ENCODE measurements at places on chromosomes 16 and 17.

DNA sequence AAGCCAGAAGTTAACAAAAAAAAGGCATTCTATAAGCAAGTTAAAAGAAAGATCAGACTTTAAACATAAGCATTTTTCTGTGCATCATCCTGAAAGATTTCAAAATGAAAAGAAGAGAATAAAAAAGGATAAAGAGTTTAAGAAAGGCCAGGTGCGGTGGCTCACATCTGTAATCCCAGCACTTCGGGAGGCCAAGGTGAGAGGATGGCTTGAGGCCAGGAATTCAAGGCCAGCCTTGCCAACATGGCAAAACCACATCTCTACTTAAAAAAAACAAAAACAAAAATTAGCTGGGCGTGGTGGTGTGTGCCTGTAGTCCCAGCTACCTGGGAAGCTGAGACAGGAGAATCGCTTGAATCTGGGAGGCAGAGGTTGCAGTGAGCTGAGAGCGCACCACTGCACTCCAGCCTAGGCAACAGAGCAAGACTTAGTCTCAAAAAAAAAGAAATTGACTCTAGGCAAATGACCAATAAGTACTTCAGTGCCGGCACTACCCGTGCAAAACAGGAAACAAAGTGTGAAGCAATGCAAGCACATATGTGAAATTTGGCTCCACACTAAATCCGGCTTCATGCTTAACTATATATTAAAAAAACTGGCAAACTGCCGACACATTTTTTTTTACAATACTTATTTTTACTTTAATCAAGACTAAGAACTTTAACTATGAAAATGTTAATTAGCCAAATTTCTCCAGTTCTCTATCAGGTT lies 83.2 kb upstream of the C17orf78 start:
- DNase-seq: no peak
- no peak overlapping the region for H3K27ac ChIP-seq
- H3K4me1 ChIP-seq: peaks cover 3% of the 10 kb centered on the region
- no peaks in the 10 kb centered on the region for H3K36me3 ChIP-seq
- H3K4me3 ChIP-seq: no peak overlapping the region

- no peaks in the 10 kb centered on the region for H3K36me3 ChIP-seq
- no peaks in the 10 kb centered on the region for H3K27me3 ChIP-seq
- H3K4me1 ChIP-seq: no peaks in the 10 kb centered on the region
- no peak overlapping the region for H3K27ac ChIP-seq
- H3K4me3 ChIP-seq: no peak overlapping the region
Observed at GRCh38 chr16:24318680-24319079, 62.5 kb downstream of the CACNG3 start.

DNA sequence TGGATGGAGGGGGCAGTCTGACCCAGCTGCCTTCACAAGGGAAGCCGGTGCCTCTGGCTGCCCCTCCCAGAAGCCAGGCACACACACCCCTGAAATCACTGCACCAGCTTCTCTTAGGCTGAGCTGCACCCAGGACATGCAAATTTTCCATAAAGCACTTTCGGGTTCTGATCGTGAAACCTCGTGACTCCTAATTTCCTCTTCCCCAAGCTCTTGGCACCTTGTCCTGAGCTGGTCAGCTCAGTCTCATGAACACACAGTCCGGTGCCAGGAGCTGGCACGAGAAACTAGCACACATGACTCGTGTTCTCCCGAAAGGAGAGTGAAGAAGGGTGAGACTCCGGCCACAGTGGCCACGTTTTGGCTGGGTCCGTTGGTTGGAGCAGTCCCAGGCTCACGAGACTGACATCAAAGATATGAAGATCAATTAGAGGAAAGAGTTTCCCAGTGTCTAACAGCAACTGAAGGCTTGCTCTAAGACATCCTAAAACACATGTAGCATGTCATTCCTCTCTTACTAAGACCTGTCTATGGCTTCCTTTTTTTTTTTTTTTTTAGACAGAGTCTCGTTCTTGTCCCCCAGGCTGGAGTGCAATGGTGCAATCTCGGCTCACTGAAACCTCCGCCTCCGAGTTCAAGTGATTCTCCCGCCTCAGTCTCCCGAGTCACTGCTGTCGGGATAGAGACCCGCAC lies 9.2 kb upstream of the ABR start:
- peaks cover 6% of the 10 kb centered on the region for H3K4me1 ChIP-seq
- H3K27me3 ChIP-seq: peaks cover 26% of the 10 kb centered on the region
- DNase-seq: peak; percentile 27
- no peak overlapping the region for H3K27ac ChIP-seq

DNA sequence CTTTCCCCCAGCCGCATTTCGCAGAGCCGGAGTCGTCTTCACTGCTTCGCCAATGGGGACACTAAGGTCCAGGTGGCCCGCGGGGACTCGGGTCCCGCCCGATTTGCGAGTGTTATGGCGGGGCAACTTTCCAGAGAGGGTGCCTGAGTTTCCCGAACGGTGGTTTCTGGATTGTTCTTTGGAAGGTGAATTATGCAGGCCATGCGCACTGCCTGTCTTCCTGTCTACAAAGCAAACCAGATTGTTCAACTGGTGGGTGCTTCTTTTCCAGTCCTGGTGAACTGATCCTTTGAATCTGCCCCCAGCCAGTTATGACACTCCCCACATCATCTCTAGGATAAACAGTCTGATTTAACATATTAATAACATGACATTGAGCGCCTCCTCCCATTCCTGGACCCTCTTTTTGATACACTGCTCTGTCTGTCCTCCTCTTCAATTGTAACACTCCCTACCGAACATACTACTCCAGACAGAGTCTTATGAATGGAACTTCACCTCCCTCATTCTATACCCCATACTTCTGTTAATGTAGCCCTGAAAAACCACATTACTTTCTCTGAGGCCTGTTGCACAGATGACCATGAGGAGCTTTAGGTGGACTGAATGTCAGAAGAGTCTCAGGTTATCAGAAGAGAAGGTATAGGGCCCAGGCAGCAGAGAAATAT lies 159.0 kb downstream of the RAB11FIP4 start:
- H3K27ac ChIP-seq: no peak overlapping the region
- no peaks in the 10 kb centered on the region for H3K36me3 ChIP-seq
- peak overlapping the region; percentile 36 for H3K4me3 ChIP-seq
- no peaks in the 10 kb centered on the region for H3K4me1 ChIP-seq

DNA sequence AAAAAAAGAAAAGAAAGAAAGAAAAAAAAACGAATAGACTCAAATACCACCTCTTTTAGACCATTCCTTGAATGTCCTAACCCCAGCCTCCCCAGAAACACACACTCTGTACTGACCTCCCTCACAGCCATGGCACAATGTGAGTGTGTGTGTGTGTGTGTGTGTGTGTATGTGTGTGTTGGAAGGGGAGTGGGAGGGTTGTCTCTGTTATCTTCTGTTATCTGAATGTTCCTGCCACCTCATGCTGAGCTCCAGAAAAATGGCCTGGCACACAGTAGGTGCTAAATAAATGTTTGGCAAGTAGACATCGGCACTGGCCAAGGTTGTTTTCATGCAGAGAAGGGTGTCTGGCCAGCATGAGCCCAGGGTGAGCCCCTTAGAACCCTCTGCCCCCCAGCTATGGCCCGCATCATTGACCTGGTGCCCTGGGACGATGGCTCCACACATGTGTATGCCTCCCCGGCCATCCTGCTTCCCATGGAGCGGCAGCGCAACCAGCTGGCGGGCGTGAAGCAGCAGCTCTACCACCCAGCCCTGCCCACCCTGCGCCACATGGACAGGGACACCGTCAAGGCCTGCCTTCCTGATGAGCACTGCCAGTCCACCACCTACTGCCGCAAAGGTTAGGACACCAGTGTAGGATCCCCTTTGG lies 6.6 kb upstream of the CNGB1 start:
- peaks cover 40% of the 10 kb centered on the region for H3K27me3 ChIP-seq
- H3K36me3 ChIP-seq: no peaks in the 10 kb centered on the region
- H3K4me1 ChIP-seq: no peaks in the 10 kb centered on the region
- DNase-seq: no peak
- no peak overlapping the region for H3K4me3 ChIP-seq

GRCh38 chr17:42221886-42222745 lies 27.8 kb upstream of the GHDC start:
- H3K27ac ChIP-seq: no peak overlapping the region
- no peaks in the 10 kb centered on the region for H3K27me3 ChIP-seq
- H3K4me1 ChIP-seq: no peaks in the 10 kb centered on the region
- DNase-seq: peak; percentile 58
- H3K36me3 ChIP-seq: peaks cover 37% of the 10 kb centered on the region

DNA sequence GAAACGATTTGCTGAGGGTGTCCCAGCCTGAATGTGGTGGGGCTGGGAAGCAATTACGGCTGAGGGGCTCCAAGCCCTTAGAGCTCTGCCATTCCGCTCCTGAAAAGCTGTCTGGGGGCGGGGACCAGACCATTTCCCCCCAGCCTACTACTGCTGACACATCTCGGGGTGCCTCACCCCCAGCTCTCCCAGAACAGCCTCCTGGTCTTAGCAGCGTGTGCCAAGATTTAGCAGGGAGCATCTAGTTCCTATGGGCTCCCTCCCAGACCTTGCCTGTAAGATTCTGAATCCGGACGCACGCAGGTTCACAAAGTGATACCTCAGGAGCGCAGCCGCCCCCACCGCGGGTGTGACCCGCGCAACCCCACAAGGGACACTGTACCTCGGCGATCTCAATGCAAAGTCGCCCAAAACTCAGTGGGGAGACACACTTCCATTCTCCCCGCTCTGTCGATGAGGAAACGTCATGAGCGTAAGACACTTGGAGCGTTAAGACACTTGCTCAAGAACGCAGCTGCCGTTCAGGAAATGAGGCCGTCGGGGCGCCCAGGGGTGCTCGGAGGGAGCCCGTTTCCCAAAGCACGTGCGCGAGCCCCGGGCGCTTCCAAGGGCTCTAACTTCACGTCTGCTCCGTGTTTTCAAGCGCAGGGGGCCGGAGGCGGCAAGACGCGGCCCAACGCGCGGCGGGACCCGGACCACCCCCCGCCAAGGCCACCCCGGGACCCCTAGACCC lies 629 bp downstream of the GEMIN4 start:
- H3K27me3 ChIP-seq: no peaks in the 10 kb centered on the region
- peak; percentile 45 for DNase-seq
- peak overlapping the region; percentile 56 for H3K27ac ChIP-seq
- peaks cover 18% of the 10 kb centered on the region for H3K36me3 ChIP-seq

GRCh38 chr16:29809850-29810698 lies 1.9 kb upstream of the PRRT2 start:
- peaks cover 12% of the 10 kb centered on the region for H3K36me3 ChIP-seq
- H3K4me3 ChIP-seq: no peak overlapping the region
- peaks cover 24% of the 10 kb centered on the region for H3K4me1 ChIP-seq
- H3K27ac ChIP-seq: peak overlapping the region; percentile 16

- peaks cover 4% of the 10 kb centered on the region for H3K36me3 ChIP-seq
- no peak overlapping the region for H3K27ac ChIP-seq
- H3K4me1 ChIP-seq: peaks cover 5% of the 10 kb centered on the region
- DNase-seq: peak; percentile 77
- H3K27me3 ChIP-seq: no peaks in the 10 kb centered on the region
- no peak overlapping the region for H3K4me3 ChIP-seq
Observed at GRCh38 chr16:660459-661183, 7.3 kb upstream of the RHOT2 start.

DNA sequence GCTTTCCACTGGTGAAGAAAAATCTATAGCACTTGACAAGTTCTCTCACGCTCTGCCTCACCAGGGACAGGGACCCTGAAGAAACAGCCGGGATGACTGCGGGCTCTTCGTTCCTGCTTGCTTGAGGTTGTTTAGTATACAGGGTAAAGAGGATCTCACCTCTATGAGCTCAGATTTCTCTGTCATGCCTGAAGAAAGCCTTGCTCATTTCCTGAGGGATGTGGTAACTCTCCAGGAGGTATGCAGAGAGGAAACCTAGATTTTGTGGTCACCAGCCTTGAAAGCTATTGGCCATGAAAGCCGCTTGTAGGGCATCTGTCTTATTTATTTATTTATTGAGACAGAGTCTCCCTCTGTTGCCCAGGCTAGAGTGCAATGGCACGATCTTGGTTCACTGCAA lies 23.2 kb downstream of the USP43 start:
- no peaks in the 10 kb centered on the region for H3K4me1 ChIP-seq
- no peak overlapping the region for H3K4me3 ChIP-seq
- DNase-seq: no peak
- no peaks in the 10 kb centered on the region for H3K27me3 ChIP-seq
- H3K36me3 ChIP-seq: no peaks in the 10 kb centered on the region

DNA sequence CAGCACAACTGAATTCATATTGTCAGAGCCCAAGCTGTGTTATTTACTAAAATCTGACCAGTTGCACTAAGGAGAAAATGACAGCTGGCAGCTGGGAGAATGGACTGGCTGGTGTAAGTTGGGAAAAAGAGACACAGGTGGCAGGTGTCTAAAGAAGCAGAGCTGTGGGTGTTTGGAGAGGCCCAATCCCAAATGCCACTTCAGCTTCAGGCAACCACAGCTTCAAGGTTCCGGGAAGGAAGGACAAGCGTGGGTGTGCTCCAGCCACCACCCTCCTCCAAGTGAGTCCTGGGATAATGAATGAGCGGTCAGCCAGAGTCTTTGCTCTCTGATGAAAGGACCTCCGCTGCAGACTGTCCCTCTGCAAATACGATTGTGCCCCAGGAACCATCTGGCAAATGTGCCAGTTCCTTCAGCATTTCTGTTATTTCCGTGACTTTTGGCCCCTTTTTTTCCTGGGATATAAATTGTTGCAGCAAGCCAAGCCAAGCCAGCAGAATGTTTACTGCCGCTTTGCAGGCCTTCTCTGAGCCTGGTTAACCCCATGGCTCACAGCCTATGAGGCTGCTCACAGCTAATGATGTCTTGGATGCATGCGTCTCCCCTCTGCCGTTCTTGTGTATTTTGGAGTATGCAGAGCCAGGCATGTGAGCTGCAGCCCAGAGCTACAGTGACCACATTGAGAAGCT lies 9.5 kb upstream of the RHBDL3 start:
- H3K36me3 ChIP-seq: no peaks in the 10 kb centered on the region
- H3K27me3 ChIP-seq: peaks cover 11% of the 10 kb centered on the region
- peaks cover 6% of the 10 kb centered on the region for H3K4me1 ChIP-seq
- no peak overlapping the region for H3K27ac ChIP-seq

- no peaks in the 10 kb centered on the region for H3K4me1 ChIP-seq
- H3K4me3 ChIP-seq: no peak overlapping the region
- H3K36me3 ChIP-seq: no peaks in the 10 kb centered on the region
- no peaks in the 10 kb centered on the region for H3K27me3 ChIP-seq
Observed at GRCh38 chr16:73299346-73299745, 251.4 kb upstream of the ZFHX3 start.

DNA sequence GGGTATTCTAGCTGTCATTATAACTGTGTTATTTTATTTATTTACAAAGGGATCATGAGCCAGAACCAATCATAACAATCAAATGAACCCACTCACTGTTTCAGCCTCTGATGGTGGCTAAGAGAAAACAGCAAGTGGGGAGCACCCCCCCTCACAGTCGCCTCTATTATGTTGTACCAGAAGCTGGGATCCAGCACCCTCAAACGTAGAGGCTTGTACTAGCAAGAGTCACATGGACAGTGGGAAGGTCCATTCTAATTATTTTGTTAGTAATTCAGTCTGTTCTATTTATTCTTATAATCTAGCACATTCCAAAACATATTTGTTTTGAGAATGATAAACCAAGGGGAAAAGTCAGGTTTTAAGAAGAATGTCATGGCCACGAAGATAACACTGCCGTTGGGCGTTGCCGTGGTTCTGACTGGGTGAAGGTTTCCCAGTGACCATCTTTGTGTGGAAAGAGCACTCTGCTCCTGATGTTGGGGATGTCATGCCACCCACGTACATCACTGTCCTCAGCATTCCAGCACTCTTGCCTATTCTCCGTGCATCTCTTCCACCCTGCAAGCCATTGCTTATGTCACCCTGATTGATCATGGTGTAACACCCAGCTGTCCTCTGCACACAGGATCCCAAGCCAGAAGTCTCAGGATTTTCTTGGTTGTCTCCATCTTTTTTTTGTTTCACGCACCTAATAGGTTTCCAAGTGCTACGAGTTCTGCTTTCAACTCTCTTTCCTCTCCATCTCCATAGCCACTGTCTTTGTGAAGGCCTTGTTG lies 205.8 kb downstream of the PRKCA start:
- no peak for DNase-seq
- H3K27me3 ChIP-seq: no peaks in the 10 kb centered on the region
- H3K4me1 ChIP-seq: peaks cover 25% of the 10 kb centered on the region
- no peak overlapping the region for H3K4me3 ChIP-seq
- H3K36me3 ChIP-seq: no peaks in the 10 kb centered on the region
- H3K27ac ChIP-seq: peak overlapping the region; percentile 97
